ENCODE measurements at places on chromosomes 12 and 14.

GRCh38 chr12:42213954-42214426 lies 24.1 kb downstream of the YAF2 start:
- no peak for DNase-seq

DNA sequence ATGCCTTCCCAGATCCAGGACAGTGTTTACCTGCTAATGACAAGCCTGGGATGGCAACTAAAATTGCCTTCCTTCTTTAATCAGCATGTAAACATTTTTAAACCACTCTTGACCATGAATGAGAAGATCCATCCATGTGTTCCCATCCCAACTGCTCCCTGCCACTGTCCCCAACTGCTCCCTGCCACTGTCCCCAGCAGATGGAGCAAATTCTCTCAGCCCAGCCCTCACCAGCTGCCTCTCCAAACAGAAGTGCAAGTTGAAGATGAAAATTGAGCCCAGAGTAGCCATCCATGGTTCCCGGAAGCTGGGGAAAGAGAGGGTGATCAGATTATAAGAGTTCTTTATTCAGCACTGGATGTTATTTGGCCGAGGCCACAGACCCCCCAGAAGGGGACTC lies 133.1 kb downstream of the SLC15A4 start:
- DNase-seq = no peak

DNA sequence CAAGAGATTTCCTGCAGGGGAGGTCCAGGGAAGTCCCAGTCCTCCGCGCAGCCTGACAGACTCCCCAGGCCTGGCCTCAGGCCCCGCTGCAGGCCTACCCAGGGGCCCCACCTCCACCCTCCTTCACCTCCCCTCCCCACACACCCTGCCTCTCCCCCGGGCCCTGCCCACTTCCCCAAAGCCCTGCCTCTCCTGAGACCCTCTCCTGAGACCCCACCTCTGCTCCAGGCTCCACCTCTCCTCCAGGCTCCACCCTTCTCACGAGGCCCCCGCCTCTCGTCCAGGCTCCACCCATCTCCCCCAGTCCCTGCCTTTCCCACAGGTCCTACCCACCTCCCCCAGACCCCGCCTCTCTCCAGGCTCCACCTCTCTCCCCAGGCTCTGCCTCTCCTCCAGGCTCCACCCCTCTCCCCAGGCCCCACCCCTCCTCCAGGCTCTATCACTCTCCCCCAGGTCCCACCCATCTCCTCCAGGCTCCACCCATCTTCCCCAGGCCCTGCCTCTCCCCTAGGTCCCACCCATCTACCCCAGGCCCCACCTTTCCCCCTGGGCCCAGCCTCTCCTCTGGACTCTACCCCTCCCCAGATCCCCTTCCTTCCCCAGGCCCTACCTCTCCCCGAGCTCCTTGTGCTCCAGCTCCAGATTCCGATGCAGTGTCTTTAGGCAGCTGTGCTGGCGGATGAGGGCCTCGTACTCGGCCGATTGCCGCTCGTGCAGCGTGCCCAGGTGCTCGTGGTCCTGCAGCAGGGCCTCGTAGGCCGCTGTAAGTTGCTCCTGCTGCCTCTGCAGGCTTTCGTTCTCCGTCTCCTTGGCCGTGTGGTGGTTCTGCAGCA lies 58.8 kb upstream of the GPR68 start:
- DNase-seq = peak; percentile 56

DNA sequence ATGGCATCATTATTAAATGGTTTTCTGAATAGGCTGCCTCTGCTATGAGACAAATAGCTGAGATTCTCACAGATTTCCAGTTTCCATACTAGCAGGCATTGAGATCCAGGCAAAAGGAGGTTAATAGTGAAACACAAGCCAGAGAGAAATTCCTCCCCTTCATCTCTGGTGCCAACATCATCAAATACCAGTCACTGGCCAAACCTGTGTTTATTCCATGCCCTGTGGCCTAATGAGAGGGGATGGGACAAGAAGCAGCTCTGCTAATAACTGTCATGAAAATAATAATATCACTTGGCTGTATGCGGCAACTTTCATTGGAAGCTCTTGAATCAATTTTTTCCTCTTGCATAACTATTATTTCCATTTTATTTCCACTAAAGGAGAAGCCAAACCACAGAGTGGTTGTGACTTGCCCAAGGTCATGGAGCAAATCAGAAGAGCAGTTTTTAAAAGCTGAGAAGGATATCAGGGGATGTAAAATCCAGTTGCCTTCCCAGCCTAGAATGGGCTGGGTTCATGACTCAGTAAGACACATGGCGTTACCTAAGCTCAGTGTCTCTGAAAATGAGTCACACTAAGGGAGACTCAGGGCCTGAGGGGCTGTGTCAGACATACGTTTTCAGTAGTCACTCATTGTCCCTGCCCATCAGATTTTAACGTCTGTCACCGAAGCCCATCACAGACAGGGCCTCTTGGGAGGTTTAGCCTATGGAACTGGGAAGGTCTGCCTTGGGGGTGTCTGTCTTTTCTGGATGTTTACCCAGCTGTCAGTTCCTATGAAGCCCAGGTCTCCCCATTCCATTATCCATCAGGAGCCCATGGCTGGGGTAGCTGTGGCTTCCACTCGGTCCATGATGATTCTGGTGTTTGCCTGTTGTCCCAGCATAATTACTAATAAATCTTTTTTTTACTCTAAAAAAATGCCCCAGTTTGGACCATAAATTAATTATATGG lies 208.8 kb upstream of the EEA1 start:
- no peak for DNase-seq

DNA sequence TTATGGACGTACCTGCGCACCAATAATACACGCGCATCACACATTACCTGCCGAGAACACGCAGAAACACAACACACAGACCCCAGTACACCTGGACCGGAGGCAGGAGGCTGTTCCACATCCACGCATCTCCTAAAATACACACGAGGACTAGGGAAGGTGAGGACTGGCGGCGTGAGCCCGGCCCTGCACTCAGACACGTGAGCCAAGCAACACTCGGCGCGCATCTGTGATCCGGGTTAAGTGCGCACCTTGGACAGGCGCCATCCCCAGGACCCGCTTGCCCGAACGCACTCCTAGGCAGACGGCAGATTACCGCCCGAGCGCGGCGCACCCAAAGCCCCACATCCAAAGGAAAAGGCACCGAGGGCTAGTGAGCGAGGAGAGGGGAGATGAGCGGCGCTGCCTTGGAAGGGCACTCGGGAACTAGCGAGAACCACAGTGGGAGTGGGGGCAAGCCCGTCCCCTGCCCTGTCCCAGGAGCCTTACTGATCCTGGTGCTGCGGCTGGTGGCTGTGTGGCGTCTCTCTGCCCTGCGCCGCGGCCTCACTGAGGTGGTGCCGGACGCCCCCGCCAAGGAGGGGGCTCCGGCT lies 417 bp downstream of the GLS2 start:
- DNase-seq = no peak

DNA sequence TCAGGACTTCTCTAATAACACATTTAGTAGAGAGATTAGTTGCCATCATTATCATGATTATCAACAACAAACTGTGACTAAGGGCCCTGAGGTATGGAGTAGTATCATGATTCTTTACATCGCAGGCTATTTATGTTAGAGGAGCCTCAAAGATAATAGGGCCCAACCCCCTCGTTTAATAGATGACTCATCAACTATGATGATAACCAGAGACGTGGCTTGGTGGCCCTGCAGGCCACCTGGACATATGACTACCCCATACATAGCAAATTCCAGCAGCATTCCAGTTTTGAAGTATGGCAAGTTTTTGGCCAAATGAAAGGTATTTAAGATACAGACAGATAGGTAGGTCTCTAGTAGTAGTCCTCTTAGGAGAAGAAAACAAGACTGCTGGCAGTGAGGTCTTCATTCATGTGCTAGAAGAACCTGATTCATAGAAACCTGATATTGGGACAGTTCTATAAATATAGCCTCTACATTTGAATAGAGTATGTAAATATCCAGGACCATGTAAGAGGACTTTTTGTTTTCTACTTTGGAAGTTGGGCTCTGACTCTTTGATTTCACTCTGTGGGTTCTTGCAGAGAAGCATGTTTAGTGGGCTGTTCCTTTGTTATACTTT lies 5.6 kb downstream of the RIC8B start:
- no peak for DNase-seq

GRCh38 chr12:9719790-9720189 lies 13.1 kb downstream of the CLECL1 start:
- DNase-seq = no peak

GRCh38 chr12:53328043-53328435 lies 6.6 kb upstream of the AAAS start:
- no peak for DNase-seq

GRCh38 chr12:57865084-57865751 lies 18.7 kb upstream of the CTDSP2 start:
- no peak for DNase-seq

DNA sequence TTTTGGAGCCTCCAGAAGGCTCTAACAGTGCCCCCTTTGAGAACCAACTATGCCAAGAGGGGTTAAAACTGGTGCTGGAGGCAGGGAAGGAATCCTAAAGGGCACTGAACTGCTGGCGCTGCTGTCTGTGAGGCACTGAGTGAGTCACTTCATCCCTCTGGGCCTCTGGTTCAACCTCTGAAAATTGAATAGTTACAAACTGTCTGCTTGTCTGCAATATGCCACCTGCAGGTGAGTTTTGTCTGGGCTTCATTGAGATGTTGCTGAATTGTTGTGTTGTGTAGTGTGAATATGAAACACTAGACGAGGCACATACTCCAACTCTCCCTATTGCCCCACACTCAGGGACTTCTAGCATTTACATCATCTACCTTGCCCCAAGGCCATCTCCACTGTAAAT lies 68.0 kb downstream of the GRIN2B start:
- DNase-seq = no peak

DNA sequence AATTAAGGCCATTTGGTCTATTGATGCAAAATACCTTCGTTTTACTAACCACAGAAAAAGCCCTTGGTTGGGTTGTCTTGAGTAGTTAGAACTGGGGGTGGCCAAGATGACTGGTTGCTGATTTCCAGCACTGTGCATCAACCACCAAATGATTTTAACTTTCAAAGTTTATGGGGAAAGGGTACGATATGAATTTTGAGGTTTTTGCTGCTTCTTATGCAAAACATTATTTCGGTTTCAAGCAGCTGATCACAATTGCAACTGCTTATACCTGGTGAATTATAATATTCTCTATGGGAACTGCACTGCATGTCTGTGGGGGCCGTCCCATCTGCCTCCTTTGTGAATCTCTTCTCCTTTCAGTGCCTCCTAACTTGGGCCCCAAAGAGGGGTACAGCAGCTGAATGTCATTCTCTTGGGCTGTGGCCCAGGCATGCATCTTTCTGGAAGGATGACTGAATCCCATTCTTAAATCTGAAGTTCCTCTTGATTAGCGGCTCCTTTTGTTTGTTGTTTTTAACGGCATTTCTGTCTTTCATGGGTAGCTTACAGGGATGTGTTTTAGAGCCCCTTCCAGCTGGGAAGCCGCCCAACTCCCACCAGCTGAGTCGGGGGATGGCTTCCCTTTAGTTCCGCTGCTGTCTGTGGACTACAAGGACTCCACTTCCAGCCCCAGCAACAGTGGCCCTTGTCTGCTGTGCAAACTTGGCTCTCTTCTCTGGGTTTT lies 479.8 kb downstream of the ZFP36L1 start:
- DNase-seq = no peak

DNA sequence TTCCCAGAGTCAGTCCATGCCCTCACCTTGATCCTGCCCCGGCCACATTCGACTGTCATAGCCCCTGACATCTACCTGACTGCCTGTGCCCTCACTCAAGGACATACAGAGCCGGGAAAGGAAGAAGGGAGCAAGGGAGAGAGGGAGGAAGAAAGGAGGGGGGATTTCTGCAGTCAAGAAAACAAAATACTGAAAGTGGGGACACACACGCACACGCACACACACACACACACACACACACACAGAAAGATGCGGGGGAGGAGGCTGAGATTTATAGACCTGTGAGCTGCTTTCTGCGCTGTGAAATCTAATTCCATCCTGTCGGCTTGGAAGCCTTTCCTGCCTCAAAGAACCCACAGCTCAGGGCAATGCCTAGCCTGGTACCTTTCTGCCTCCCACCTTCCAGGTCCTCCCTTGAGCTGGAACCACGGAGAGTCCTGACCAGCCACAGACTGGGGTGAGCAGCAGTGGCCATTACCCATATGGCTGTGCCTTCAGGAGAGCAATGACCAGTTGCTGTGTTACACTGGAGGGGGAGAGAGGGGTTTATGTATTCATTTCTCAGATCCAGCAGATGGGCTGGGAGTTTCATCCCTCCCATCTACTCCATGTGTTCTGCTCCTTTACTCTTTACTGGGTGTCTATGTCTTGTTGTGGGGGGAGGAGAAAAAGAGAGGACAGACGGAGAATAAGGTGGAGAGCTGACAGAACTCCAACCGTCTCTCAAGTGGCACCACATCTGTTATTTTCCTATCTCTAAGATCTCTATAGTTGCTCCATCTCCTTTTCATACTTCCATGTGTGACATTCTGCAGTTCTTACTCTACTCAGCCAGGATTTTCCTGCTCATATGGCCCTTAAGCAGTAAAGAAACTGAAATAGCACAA lies 12.9 kb downstream of the C14orf93 start:
- no peak for DNase-seq

DNA sequence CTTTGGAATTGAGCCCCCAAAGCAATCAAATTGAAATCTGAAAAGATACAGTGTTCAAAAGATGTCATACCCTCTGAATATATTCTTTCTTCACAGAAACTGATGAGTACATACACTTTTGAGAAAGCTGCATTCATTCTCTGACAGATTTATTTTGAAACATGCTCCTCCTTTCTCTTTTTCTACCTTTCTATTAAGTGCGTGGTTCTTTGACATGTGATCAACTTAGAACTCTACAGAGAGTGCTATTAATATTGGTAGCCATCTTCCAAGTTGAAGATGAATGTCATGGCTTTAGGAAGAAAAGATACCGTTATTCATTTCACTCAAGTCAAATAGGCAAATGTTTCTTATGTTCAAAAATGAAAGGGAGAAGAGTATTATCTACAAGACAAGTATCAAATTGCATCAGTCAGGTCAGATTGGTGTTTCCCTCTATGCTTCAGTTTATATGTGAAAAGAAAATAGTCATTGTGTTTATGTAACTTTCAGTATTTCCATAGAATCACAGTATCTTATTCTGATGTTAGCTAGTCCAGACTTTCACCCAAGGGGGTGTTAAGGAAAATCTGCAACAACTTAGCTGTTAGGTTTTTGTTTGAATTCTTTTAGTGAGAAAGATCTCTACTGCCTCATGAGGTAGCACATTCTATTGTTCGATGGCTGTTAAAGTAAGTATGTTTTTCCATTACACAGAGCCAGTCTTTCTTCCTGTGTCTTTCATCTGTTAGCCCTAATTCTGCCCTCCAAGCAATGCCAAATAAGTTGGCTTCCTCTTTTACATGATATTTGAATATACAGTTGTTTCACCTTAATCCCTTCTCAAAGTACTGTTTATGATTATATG lies 55.4 kb upstream of the GARIN2 start:
- DNase-seq = peak; percentile 3

GRCh38 chr12:95551305-95551704 lies at the start of gene USP44:
USP44 (minus strand) TSS chr12:95551476; CDS start chr12:95534256, 17,220 bp downstream.
- peak; percentile 82 for DNase-seq

All from Jurkat, Clone E6-1 (cell line).